ENCODE measurements at places on chromosomes 2 and 18.

GRCh38 chr18:70627182-70627802, 338.4 kb downstream of the SOCS6 start:
- no peak for DNase-seq

- DNase-seq = no peak
Measured at GRCh38 chr2:174083843-174084458, 118.8 kb upstream of the SP3 start.

DNA sequence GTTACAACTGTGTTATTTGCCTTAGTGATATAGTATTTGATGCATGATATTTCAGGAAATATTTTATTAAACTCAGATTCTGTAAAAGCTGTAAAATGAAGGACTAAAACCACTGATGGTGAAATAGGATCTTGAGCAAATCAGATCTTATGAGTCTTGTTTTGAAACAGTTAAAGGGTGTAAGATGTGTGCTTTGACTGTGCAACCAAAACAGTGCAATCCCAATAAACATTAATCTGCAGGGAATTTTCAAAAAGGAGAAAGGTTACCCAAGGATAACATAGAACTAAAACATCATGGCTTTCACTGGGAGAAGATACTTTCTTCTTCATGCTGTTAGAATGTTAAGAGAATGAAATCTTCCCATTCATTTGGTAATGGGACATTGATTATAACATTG, 378.7 kb downstream of the PARD3B start:
- no peak for DNase-seq

DNA sequence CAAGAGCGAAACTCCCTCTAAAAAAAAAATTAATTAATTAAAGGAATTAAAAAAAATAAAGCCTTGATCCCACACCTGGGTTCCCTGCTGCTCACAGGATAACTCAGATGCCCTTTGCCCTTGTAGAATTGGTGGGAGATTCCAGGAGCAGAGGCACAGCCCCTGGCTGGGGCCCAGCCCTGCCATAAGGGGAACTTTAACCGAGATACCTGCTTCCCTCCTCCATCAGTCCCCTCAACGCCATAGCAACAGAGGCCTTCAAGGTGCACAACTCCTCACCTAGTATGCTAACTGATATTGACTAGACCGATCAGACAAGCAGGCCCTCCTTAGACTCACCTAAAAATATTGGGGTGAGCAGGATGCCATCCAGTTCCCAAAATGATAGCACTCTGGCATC, 23.6 kb downstream of the TEX44 start:
- no peak for DNase-seq

DNA sequence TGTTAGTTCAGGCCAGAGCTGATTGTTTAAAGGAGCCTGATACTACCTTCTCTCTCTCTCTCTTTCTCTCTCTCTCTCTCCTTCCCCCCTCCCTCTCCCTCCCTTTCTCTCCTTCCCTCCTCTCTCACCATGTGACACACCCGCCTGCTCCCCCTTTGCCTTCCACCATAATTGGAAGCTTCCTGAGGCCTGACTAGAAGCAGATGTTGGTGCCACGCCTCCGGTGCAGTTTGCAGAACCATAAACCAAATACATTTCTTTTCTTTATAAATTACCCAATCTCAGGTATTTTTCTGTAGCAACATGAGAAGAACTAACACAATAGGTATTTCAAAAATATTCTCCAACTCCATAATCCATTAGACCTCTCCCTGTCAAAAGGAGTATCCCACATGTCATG, 62.4 kb downstream of the ANKRD62 start:
- no peak for DNase-seq

GRCh38 chr2:109349503-109350465, 220.8 kb downstream of the SH3RF3 start:
- DNase-seq = no peak

GRCh38 chr18:23087352-23087751, 47.9 kb upstream of the CABLES1 start:
- no peak for DNase-seq

DNA sequence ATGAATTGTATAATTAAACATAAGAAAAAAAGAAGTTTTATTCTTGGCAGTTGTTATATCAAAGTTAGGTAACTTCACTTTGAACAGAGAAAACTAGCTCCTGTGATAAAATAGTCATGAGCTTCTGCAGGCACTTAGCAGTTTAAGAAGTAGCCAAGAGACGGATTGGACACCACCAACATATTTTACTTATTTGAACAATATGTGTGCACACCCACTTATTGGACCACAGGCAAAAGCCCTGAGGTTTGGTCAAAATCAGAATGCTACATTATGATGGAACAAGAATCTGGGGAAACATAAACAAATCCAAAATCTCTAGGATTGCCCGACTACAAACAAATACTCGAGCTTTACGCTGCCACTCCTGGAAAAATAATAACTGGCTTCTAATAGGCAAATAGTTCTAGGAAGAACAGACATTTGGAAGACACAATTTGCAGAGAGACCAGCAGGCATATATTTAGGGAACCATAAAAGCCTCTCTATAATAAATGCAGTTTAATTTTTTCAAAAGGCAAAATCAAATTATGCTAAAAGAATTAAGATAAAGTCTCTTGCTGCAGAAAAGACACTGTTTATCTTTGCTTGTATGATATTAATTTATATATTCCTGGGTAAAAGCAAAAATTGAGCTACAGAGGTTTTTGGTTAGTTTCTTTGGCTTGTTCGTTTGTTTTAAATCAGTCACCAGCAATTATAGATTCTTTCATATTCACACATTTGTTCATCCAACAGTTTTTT, 117.9 kb downstream of the CDC42EP3 start:
- no peak for DNase-seq

DNA sequence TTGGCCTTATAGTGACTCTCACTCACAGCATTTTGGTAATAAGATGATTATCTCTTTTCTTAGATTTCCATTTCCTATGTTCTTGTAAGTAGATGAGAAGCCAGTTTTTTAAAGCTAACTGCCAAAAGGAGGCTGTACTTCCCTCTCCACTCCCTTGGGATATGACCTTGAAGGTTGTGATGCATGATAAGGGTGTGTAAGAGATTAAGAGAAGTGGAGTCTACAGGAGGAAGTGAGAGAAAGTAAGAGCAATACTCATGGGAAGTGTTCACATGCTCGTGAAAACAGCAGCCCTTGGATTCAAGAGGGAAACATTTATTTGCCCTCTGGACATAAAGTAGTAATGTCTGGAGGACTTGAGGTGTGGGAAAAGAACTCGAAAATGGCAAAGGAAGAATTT, 171.5 kb downstream of the EVA1A start:
- no peak for DNase-seq

- peak; percentile 86 for DNase-seq
Measured at GRCh38 chr18:35143622-35144596, 96.9 kb upstream of the ZNF397 start.

DNA sequence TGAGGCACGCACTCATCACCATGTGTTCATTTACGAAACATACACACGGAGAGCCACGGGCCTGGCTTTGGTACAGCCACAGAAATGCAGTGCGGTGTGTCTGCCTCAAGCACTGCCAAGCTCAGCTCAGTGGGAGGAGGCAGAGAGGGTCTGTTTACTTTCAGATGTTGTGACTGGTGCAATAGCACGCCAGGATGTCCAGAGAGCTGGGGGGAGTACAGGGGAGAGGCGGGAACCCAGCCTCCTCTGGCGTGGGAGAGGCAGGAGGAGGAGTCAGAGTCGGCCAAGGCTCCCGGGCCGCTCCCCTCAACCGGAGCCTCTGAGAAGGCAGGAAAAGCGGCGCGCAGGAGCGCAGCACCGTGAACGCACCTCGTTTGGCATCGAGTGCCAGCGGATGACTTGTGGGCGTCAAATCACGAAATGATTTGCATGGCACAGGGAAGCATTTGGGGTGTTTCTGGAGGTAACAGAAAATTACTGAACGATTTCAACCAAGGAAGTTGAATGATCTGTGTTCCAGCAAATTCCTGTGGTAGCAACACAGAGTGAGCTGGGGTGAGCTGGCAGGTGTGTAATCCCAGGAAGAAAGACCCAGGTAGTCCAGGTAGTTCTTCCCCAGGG, 143.0 kb downstream of the ZNF516 start:
- DNase-seq = peak; percentile 58

- peak; percentile 65 for DNase-seq
Measured at GRCh38 chr2:179410552-179411356, 146.1 kb upstream of the SESTD1 start.

GRCh38 chr2:114128725-114129124, 238.8 kb downstream of the ACTR3 start:
- DNase-seq = no peak

GRCh38 chr2:178367344-178367743, 83.6 kb downstream of the PRKRA start:
- DNase-seq = no peak

DNA sequence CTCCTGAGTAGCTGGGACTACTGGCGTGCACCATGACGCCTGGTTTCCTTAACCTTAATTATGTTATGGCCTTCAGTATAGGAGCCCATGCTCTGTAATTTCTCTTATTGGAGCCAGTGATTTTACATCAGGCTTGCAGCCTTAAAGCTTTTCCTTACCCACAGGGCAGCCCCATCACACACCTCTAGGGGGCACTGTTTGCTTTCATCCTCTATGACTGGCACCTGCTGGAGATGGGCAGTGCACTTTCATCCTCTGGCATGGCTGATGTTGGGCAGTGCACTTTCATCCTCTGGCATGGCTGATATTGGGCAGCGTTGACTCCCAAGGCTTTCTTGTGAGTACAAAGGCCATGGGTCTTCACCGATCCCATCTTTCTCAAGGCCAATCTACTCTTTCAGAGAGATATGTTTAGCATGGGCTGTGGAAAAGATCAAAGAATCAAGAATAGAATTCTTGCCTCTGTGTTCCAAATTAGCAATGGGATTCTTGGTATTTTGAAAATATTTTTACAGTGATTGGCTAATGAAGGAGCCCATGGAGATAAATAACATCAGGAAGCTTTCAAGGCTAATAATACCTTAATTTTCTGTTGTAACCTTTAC, 80.7 kb upstream of the MEX3C start:
- DNase-seq = peak; percentile 62

GRCh38 chr2:216857131-216857550, 2.7 kb downstream of the TNP1 start:
- no peak for DNase-seq

- DNase-seq = peak; percentile 77
Measured at GRCh38 chr2:64488050-64488974, 34.4 kb downstream of the LGALSL start.

- no peak for DNase-seq
Measured at GRCh38 chr2:65701191-65701590, 268.8 kb upstream of the SPRED2 start.

GRCh38 chr2:226742347-226742746, 57.3 kb downstream of the IRS1 start:
- DNase-seq = no peak

DNA sequence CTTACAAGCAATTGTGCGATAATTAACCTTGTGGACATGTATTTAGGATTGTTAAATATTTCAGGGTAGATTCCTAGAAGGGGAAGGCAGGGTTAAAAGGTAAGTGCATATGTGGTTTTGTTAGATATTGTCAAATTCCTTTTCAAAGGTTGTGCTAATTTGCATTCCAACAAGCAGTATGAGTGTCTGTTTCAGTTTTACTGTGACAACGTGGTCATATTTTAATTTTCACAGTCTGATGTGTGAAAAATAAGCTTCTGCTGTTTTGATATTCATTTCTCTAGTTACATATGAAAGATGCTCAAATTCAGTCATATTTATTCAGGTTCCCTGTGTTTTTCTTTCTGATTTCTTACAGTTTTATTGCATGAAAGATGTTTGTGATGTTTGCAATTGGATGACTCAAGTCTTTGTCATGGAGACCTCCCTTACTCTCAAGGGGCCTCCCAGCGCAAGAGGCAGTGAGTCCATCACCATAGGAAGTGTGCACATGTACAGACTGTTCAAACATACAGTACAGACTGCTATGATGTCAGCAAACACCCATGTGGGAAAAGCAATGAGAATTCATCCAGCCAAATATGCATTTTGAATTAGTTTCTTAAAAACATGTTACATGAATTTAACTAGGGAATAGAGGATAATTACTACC, 310.8 kb downstream of the GALR1 start:
- DNase-seq = no peak

DNA sequence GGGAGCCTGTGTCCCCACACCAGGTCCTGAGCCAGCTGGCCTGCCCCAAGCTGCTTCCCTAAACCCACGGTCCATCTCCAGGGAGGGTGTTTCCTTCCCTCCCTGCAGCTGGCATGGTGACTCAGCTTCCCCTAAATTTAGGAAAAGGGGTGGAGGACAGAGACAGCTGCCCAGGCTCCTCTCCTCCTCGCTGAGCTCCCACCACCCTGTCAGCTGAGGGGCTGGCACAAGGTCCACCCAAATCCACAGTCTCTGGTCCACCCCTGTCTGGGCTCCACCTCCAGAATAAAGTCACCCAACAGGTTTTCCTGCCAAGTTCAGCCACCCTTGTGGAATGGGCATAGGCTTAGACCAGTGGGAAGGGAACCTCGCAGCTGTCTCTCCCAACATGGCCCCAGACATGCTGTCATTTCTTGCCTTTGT, 156.5 kb downstream of the TNS1 start:
- DNase-seq = no peak

DNA sequence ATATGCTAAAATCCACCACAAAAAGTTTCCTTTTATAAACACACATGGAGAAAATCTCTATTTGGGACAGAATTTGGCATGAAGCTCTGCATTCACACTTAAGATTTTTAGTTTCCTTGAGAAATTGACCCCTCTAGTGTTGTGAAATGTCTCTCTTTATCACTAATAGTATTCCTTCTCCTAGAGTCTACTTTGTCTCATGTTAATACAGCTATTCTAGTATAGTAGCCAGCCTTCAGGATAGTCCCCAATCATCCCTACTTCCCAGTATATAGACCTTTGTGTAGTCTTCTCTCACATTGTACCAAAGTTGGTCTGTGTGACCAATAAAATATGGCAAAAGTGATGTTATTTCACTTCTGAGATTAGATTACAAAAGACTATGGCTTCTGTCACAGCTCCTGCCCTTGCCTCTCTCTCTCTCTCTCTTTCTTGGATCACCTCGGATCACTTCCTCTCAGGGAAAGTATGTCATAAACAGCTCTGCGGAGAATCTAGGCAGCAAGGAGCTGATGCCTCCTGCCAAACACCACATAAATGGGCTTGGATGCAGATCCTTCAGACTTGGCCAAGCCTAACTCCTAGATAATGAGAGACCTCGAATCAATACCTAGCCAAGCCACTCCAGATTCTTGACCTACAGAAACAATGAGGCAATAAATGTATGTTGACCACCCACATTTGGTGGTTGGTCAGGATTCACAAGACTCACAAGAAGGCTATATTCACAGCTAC, 59.7 kb upstream of the NABP1 start:
- DNase-seq = no peak

DNA sequence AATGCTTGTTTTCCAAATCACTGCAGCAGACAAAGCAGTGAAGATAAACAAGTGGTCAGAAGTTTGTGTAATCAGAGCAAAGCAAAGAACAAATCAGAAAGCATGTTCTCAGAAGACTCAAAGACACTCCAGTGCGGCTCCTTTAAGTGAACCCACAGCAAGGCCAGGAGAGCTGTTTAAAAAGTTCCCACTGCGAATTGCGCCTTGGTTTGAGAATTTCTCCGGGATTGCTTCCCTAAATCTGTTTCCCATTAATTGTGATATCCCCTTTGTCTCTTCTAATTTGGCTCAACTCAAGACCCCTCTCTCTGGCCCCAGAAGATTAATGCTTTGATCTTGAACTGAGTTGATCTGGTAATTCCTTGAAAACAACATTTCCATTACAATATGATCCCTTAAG, 122.4 kb upstream of the BCL2L11 start:
- DNase-seq = no peak

- DNase-seq = no peak
Measured at GRCh38 chr2:20641123-20641985, 9.5 kb downstream of the HS1BP3 start.

GRCh38 chr2:8714283-8714682, 32.4 kb downstream of the ID2 start:
- no peak for DNase-seq

- no peak for DNase-seq
Measured at GRCh38 chr2:71922499-71923142, 225.0 kb downstream of the CYP26B1 start.

Measured in D341Med (cell line).